ENCODE measurements at places on chromosomes 5 and 9.

- no peak for DNase-seq
These were observed 133.4 kb downstream of the SLC12A2 start for GRCh38 chr5:128216860-128217531.

GRCh38 chr9:134648701-134649530, 7.3 kb downstream of the COL5A1 start:
- no peak for DNase-seq

GRCh38 chr9:5798581-5798980, 34.3 kb downstream of the ERMP1 start:
- DNase-seq: no peak

DNA sequence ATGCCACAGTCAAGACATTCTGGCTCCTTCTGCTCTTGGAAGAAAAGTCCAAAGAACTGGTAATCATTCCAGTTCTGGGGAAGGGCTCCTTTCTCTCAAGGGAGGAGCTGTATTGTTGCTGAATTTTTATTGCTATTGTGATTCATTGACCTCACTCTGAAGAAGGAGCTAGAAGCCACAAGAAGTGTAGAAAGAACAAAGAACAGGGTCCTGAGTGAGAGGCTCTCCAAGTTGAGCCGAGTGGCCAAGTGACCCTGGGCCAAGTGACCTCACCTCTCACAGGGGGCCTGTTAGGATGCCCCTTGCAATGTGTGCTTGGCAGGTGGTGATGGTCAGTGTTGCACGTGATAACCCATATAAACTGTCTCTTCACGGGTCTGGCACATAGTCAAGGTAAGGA, 173.3 kb downstream of the FGF18 start:
- DNase-seq: no peak

GRCh38 chr5:39270225-39270848, 51.0 kb upstream of the FYB1 start:
- DNase-seq: no peak

GRCh38 chr9:26727471-26727870, 165.1 kb downstream of the CAAP1 start:
- no peak for DNase-seq

Measured in NCI-H510A treated with DMSO at 0.1 percent for 48 hours (cell line).